SW 1271 (cell line): ENCODE measurements at places on chromosomes 6 and 20.

- no peak for DNase-seq
These were observed 119.2 kb downstream of the MRPL14 start for GRCh38 chr6:44007818-44008621.

GRCh38 chr6:156190270-156190669 lies 586.9 kb upstream of the ARID1B start:
- no peak for DNase-seq

DNA sequence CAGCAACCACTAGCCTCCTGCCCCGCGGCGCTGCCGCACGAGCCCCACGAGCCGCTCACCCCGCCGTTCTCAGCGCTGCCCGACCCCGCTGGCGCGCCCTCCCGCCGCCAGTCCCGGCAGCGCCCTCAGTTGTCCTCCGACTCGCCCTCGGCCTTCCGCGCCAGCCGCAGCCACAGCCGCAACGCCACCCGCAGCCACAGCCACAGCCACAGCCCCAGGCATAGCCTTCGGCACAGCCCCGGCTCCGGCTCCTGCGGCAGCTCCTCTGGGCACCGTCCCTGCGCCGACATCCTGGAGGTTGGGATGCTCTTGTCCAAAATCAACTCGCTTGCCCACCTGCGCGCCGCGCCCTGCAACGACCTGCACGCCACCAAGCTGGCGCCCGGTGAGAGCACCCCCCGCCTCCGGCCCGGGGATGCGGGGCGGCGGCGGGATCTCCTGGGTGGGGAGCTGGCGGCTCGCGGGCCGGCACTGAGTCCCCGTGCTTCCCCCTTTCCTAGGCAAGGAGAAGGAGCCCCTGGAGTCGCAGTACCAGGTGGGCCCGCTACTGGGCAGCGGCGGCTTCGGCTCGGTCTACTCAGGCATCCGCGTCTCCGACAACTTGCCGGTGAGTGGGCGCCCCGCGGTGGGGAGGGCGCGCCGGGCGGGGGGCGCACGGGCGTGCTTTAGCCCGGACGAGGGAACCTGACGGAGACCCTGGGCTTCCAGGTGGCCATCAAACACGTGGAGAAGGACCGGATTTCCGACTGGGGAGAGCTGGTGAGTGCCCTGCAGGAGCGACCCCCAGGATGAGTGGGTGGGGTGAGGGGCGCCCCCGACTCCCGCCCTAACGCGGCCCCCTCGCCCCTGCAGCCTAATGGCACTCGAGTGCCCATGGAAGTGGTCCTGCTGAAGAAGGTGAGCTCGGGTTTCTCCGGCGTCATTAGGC lies 585 bp downstream of the PIM1 start:
- DNase-seq = no peak

GRCh38 chr6:79234150-79235022 lies at the start of gene HMGN3:
HMGN3 (minus strand) TSS chr6:79234682.
- peak; percentile 69 for DNase-seq

GRCh38 chr6:119757467-119757866 lies 407.9 kb upstream of the MAN1A1 start:
- no peak for DNase-seq

DNA sequence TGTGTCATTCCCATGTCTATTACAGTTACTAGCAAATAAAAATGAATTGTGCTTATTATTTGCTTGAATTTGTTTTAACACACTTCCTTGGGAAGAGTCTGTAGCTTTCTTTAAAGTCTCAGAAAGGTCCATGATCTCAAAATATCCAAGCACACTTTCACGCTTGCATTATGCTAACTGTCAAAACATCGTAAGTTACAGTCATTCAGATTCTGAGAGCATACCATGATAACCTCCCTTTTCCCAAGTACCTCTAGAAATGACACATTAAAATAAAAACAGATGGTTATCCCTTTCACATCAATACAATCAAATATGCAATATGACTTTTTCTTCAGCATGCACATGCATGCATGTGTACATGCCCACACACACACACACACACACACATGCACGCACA lies 1044.4 kb upstream of the MAP3K7 start:
- no peak for DNase-seq

GRCh38 chr20:24339210-24339641 lies 130.2 kb upstream of the SYNDIG1 start:
- DNase-seq = no peak

- DNase-seq = no peak
These were observed 235.1 kb downstream of the CLIC5 start for GRCh38 chr6:45780523-45780922.

- DNase-seq = no peak
These were observed 67.3 kb downstream of the ISM1 start for GRCh38 chr20:13288357-13288756.

DNA sequence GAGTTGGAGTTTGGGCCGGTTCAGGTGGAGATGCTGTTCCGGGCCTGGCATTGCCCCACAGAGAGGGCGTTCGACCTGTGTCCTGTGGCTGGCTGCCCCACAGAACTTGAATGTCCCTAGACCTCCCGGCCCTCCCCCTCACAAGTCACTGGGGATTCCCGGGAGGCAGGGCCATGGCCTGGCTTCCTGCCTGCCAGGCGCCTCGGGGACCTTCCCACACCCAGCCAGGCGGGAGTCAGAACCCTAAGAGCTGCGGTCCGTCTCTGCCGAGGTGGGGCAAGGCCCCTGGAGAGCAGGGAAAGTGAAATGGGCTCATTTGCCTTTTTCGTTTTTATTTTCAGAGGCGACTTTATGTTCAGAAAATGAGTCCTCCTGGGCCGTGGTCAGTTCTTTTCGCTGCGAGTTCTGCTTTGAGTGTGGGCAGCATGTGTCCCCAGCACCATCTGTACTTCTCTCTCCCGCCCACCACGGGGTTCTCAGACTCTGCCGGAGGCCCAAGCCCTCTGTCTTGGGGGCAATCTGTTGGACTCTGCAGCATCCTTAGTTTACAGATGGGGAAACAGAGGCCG lies 8.5 kb downstream of the RBM38 start:
- no peak for DNase-seq

- DNase-seq = no peak
These were observed 6.8 kb downstream of the ADA start for GRCh38 chr20:44644667-44645131.

DNA sequence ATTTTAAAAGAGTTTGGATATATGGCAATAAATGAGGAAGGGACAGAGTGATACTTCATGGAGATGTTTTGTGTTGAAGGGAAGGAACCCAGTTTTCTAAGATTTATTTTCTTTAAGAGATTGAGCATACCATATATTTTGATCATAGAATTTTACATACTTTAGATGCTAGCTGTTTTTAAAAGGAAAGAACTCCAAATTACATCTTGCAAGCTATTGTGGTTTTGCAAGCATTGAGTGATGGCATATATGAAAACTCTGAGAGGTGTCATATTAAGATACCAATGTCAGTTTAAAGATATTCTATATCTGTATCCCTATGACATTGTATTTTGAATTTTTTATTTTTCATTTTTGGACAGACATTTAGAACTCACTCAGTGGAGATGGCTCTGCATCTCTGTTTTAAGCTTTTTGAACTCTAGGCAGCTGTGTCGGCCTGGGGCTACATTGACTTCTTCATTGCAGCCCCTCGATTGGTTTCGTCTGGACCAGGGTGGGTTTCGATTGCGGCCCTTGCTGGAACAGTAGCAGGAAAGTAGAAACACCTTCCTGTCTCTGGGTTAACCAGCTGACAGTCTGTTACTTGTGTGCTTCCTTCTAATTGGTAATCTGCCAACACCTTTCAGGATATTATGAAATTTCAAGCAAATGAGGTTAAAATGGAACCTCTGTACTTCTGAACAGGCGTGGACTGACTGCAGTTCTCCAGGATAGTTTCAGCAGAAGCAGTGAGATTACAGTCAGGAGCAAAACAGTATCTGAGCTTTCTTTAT lies 14.0 kb downstream of the IGF2R start:
- DNase-seq = no peak

- DNase-seq = no peak
These were observed 24.7 kb upstream of the ELMO2 start for GRCh38 chr20:46430921-46431712.

GRCh38 chr6:167020206-167020605 lies 21.0 kb downstream of the CEP43 start:
- DNase-seq = no peak

DNA sequence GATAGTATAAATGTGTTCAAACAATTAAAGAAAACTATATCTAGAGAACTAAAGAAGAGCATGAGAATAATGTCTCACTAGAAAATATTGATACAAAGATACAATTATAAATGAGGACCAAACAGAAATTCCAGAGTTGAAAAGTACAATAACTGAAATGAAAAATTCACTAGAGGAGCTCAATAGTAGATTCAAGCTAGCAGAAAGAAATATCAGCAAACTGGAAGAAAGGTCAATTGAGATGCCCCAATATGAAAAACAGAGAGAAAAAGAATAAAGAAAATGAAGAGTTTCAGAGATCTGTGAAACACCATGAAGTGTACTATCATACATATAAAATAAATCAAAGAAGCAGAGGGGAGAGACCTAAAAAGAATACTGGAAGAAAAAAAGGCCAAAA lies 18.0 kb upstream of the BRPF3 start:
- DNase-seq = no peak

GRCh38 chr6:31907158-31907813 lies 5.4 kb upstream of the ZBTB12 start:
- no peak for DNase-seq

DNA sequence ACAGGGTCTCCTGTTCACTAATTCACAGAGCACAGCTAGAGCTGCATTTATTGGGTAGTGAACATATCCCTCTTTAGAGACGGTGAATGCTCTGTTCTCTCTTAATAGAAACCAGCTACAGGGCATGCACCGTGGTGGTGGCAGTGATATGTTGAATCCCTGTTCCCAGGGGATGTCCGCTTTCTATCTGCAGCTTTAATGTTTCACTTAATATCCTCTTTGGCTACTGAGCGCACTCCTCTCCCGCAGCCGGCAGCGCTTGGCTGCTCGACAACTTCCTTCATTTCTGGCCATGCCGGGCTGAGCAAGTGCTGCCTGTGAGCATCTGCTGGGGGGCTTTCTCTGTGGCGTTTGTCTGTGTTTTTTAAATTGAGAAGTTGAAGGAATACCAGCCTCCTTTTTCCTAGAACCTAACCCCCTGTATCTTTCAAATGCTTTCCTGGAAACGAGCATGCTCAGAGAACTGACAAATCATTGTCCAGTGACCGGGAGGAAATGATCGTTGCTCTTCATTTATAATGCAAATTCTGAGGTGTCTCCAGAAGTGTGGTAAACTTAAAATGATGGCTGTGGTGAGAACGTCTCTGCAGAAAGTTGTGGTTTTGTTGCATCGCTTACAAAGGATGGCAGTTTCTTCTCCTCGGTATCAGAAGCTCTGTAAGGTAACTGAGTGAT lies 297.9 kb downstream of the UTRN start:
- DNase-seq = no peak

DNA sequence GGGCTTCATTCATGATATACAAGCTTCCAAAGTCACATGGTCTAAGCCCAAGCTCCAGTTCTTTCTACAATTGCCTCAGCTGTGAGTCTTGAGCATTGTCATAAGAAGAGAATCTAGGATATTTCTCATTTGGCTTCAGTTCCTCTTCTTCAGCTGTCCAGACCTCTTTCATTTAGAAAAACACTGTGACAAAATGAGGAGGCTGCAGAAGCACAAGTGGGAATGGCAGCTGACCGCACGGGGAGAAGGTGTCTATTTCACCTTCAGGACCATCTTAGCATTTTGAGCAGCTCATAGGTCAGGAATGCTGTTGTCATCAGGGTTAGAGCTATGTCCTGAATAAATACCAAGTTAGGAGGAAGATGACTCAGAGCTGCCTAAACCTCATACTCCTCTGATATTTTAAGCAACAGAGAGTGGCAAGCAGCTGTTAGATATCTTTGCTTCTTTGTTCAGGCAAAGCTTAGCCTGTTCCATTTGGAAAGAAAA lies 390.1 kb upstream of the CITED2 start:
- peak; percentile 97 for DNase-seq

DNA sequence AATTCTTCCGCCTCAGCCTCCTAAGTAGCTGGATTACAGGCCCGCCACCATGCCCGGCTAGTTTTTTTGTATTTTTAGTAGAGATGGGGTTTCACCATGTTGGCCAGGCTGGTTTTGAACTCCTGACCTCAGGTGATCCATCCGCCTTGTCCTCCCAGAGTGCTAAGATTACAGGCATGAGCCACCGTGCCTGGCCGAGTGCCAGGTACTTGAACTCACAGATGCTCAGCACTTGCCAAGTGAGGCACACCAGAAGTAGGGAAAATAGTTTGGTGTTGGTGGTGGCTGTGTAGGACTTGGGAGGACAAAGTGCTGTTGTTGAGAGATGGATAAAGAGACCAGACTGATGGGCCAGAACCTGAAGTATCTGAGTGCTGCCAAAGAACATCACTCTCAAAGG lies 40.0 kb upstream of the MBOAT1 start:
- no peak for DNase-seq

GRCh38 chr6:15384901-15385300 lies 139.0 kb downstream of the JARID2 start:
- DNase-seq = no peak
